ENCODE measurements at places on chromosomes 5 and 9. TPM values are rescaled to one million over a fixed set of nuclear protein-coding genes. Genes with fewer than 3 reads are reported as not detected.

Gene LHX3
- total RNA-seq, result not detected

Gene CCDC152
- total RNA-seq, result 2.9 TPM

Gene GCNT4
- total RNA-seq, result 0.63 TPM

Gene PTTG1
- 6.9 TPM for total RNA-seq

Gene GABRA1
- total RNA-seq, result not detected

Gene MTMR12
- total RNA-seq, result 39.0 TPM

Gene FGF10
- total RNA-seq, result 9.2 TPM

DNA sequence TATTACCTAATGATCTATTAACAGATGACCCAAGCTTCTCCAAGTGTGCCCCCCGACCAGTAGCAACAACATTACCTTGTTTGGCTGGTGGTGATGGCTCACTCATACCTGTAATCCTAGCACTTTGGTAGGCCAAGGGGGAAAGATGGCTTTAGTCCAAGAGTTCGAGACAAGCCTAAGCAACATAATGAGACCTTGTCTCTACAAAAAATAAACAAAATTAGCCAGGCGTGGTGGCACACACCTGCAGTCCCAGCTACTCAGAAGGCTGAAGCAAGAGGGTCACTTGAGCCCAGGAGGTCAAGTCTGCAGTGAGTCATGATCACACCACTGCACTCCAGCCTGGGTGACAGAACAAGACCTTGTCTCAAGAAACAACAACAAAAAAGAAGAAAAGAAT, 62.9 kb downstream of the GCNT1 start:
- DNase-seq, result no peak

GRCh38 chr5:142783601-142784341, 13.6 kb downstream of the ARHGAP26 start:
- no peak for DNase-seq

GRCh38 chr5:158990979-158991775, 108.5 kb downstream of the EBF1 start:
- DNase-seq, result no peak

DNA sequence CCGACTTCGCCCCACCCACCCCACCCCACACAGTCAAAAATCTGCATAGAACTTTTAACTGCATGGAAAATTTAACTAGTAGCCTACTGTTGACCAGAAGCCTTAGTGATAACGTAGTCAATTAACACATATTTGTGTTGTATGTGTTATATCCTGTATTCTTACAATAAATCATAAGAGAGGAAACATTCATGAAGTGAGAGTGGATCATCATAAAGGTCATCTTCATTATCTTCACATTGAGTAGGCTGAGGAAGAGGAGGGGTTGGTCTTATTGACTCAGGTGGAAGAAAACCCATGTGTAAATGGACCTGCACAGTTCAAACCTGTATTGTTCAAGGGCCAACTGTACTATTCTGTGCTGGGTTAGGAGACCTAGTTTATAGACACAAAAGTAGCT, 31.4 kb downstream of the XPA start:
- DNase-seq, result no peak

DNA sequence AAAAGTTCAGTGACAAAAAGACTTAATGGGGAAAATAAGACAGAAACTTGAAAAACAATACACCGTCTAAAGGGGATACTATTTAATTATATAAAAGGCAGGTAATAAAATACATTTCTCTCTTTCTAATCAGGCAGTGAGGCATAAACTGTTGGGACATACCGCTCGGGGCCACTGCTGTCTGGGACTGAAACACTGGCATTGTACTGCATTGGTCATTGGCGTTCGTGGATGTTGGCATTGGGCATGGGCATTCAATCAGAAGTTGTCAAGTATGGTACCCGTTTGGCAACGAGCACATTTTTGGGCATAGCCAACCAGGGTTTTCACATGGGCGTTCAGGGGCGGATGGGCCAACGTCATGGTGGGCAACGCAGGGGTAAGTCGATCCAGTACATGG, 4.7 kb downstream of the HNRNPK start:
- no peak for DNase-seq

GRCh38 chr5:90947667-90948066, 389.1 kb downstream of the ADGRV1 start:
- no peak for DNase-seq

DNA sequence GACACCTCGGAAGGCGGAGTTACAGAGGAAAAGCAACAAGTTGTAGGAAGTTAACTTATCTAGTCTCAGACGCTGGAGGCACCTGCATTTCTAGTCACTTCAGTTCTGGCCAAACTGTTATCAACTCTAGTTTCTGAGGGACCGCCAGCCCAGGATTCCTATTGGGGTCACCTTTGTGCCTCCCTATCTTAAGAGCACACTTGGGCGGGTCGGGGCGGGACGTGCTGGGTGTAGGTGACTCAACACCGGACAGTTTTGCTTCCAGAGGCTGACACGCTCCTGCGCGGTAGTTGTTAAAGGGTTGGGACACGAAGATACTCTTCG, 679 bp upstream of the KDM4C start:
- no peak for DNase-seq

DNA sequence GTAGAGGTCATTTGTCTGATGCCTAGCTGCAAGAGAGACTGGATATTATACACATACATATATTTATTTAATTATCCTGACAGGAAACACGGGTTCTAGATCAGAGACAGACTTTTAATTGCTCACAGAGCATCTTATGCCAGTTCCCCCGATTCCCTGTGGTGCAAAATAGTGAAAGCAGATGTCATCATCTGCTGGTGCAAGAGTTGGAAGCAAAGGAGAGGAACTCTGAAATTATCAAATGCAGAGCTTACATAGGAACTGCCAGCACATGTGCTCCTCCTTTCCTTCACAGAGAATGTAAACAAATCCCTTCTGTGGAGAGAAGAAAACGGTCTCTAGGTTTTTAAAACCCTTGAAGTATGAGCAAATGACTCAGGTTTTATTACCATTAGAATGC, 69.3 kb downstream of the DTWD2 start:
- DNase-seq, result no peak

DNA sequence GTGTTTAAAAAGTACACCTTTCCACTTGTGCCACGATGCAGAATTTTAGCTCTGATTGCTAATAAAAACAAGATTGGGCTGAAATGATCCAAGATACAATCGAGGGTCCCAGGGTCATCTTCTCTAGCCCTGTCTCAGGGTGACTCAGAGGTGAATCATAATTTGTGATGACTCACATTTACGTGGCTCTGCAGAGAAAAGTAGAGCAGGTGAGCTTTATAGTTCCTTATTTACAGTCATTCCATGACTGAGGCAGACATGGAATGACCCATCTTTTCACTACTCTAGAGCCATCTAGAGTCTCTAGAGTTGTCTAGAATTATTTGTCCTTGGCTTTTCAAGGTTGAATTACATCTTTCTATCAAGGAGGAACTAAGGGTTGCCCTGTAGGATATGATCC, 155.2 kb downstream of the GAS1 start:
- no peak for DNase-seq

DNA sequence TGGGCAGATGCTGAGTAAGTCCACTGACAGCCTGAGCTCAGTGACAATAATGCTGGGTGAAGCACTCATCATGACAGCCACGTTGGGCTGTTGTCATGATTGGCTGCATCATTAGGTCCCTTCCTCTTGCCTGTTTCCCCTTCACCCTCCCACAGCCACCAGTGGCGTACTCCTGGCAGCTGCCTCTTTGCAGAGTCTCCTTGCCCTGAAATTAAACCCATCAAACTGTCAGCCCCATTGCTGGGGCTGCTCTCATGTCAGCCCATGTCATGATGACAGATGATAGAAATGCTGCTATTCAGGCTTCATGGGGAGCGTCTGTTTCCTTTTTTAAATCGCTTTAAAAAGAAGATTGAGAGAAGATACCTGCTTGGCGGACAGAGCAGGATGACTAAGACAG, 327.4 kb downstream of the AGTPBP1 start:
- no peak for DNase-seq

GRCh38 chr5:146880966-146881365, 2.4 kb upstream of the PPP2R2B start:
- no peak for DNase-seq

DNA sequence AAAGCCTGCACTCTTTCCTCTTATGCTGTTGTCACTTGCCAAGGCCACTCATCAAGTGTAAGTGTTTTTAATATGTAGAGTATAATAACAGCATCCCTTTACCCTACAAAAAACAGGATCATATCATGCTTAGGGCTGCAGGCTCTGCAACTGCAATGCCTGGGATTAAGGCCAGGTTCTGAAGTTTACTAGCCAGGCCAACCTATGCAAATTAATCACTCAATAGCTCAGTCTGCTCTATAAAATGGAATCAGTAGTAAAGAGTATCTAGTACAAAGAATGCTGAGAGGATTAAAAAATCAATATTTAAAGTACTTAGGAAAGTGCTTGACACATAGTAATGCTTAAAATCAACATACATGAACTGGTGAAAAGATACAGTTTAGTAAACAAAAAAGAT, 253.3 kb downstream of the EDIL3 start:
- no peak for DNase-seq

DNA sequence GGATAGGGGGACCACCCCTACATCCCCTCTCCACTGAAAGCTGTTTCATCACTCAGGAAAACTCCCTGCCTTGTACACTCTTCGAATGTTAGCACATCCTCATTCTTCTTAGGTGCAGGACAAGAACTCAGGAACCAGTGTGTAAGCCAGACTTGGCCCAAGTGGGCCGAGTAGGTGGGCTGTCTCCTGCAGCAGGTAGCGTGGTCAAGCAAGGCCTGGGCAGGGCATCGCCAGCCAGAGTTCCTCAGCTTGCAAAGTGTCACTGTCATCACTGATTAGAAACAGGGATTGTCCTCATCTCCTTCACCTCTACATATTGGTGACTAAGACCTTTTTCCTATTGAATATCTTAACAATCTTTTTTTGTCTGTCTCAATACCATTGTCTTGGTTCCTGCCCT, 22.3 kb downstream of the SMIM15 start:
- no peak for DNase-seq

DNA sequence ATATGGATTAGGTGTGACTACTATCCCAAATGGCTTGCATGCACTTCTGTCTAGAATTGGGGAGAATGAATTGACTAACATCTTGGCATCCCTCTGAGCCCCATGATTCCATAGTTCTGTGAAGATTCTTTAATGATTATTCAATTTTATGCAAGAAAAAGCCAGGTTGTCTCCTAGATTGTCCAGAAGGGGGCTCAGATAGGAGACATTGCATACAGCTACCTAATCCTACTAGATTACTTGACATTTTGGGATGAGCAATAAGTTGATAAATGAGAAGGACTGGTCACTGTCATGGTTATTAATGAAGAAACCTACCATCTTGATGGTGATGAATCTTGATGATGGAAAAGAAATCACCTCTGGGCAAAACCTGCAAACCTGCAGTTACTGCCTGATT, 117.0 kb downstream of the CARTPT start:
- DNase-seq, result no peak

- DNase-seq, result no peak
Measured at GRCh38 chr5:56060276-56061110, 65.7 kb upstream of the IL6ST start.

GRCh38 chr9:37031902-37032301, 2.2 kb downstream of the PAX5 start:
- no peak for DNase-seq

DNA sequence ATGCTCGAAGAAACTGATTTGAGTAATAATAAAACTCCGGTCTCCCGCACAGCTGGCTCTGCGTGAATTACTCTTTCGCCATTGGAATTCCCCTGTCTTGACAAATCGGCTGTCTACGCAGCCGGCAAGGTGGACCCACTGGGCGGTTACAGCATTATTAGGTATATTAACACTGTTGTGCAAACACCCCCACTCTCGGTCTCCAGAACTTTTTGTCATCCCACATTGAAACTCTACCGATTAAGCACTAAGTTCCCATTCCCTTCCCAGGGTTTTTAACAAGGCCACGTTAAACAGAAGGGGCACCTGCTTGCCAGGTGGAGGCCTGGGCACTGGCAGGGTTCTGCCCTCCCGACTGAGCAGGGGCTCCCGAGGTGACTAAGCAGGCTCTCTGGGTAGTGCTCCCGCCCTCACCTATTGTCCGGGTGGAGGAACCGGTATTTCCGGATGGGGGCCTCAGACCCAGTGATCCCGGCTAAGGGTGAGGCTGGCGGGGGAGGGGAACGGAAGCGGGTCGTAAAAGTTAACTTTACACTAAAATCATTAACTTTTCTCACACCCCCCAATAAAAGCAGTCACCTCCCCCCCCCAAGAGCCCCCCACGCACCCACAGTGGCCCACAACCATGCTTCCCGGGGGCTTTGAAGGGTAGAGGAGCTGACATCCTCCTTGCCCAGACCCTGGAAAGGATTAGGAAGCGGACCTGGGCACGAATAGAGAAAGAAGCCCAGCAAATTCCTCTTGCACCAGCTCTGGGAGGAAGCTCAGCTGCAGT, 53.5 kb upstream of the TJP2 start:
- DNase-seq, result no peak

DNA sequence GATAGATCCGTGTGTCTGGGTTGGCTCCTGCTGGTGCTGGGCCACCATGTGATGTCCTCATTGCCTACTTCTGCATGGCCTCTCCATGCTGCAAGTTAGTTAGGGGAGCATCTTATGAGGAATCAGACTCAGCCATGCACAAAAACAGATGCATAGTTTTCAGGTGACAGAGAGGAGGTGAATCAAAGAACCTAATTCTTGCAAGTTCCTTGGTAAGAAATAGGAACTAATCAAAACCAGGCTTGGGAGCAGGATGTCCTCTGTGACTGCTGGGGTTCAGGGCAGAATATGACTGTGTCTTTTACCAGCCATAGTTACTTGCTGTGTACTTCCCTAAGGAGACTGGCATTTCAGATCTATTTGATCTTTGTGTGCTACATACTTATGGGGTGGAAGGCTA, 61.6 kb downstream of the C9orf152 start:
- DNase-seq, result no peak

DNA sequence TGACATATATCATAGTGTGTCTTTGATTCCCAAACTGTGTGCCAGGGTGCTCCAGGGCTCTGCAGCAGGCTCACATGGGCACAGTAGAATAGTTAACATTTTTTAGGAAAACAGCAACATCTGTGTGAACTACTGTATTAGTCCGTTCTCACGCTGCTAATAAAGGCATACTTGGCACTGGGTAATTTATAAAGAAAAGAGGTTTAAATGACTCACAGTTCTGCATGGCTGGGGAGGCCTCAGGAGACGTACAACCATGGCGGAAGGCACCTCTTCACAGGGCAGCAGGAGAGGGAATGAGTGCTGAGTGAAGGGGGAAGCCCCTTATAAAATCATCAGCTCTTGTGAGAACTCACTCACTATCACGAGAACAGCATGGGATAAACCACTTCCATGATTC, 82.7 kb downstream of the EGFLAM start:
- DNase-seq, result no peak

All from tibial nerve (tissue), 4 donors.